ENCODE measurements at places on chromosomes 11 and 22.

- DNase-seq, result no peak
Measured at GRCh38 chr11:122864386-122865115, 18.0 kb upstream of the JHY start.

- DNase-seq, result no peak
Measured at GRCh38 chr11:77196961-77197360, 68.9 kb downstream of the MYO7A start.

GRCh38 chr11:36212564-36213392 lies 76.4 kb downstream of the COMMD9 start:
- DNase-seq, result no peak

- DNase-seq, result no peak
Measured at GRCh38 chr11:112662554-112662953, 298.7 kb upstream of the NCAM1 start.

DNA sequence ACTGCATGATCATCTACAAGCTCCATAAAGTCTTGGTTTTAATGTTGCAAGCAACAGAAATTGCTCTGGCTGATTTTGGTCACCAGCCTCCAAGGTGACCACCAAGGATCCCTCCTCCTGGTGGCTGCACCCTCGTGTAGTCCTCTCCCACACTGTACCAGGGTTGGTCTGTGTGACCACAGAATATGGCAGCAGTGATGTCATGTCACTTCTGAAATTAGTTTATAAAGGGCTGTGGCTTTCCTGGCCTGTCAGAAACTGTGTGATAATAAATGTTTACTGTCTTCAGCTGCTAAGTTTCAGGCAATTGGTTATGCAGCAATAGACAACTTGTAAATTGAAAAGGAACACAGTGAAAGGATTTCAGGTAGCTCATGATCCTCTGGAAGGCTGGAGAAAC lies 5.3 kb upstream of the PRDM11 start:
- no peak for DNase-seq

GRCh38 chr22:42461511-42461910 lies 29.3 kb upstream of the NFAM1 start:
- no peak for DNase-seq

DNA sequence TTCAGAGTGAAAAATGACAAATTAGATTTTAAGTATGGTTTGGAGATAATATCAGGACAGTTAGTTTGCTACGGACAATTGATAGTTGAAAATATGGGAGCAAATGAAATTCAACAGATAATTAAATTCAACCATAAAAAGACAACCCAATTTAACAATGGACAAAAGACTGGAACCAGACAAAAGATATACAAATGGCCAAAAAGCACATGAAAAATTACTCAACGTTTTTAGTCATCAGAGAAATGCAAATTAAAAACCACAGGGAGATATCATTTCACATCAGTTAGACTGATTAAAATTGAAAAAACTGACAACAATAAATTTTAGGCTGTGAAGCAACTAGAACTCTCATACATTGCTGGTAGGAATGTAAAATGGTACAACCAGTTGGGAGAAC lies 27.2 kb downstream of the SIK2 start:
- no peak for DNase-seq

DNA sequence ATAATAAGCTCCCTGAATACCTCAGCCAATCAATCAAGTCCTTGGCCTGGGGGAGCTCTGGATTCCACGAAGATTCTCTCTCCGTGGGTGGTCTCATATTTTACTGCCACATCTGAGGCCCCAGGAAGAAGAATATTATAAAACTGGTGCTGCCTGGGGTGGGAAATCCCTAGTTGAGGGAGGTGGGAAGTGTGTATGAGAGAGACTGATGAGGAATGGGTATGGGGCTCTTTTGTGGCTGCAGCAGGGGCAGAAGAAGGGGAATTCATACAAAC lies 71.5 kb downstream of the SYN3 start:
- DNase-seq, result peak; percentile 39

DNA sequence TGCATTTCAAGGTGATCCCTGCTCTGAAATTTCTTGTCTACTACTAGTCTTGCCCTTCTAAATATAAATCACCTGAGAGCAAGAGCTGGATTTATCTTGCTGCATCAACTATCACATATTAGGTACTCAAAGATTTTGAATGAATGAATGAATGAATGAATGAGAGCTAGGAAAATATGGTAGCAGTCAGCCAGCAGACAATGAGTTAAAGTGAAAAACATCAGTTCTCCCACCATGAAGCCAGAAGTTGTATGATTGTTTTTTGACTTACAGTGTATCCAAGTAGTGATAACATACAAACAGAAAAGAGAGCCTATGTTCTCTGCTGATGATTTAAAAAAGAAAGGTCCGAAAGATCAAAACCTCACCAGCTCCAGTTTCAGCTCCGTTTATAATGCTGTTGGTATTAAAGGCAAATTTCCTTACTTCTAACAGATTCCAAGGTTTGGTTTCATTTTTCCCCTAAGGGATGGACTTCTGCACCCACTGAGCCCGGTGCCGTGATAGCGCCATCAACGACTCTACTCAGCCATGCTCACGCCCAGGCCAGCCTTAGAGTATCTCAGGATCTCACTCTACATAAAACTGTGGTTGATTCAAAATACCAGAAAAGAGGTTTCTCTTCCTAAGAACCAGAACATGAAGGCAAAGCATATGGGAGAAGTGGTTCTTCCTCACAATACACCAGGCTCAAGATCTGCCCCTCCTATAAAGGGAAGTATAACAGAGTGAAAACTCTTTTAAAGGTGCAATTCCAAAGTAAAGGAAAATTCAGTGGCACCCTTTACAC lies 92.0 kb downstream of the SGSM3 start:
- DNase-seq, result no peak

DNA sequence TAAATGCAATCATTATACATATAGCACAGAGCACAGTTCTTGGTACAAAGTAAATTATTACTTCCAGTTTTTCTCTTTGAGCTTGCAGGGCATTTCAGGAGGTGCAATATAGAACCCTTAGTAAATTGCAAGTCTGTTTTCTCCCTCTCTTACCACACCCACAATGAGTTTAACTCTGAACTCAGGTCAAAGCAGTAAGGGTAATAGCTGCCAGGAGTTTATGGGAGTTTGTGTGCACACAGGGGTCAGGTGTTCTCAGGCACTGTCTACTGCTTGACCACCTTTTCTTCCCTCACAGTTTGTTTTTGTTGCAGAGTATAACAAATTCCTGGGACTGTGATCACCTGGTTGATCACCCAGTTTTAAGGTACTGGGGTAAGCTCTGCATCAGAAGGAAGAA lies 478.5 kb upstream of the TENM4 start:
- no peak for DNase-seq

- DNase-seq, result peak; percentile 51
Measured at GRCh38 chr11:33207408-33207985, 46.2 kb upstream of the CSTF3 start.

DNA sequence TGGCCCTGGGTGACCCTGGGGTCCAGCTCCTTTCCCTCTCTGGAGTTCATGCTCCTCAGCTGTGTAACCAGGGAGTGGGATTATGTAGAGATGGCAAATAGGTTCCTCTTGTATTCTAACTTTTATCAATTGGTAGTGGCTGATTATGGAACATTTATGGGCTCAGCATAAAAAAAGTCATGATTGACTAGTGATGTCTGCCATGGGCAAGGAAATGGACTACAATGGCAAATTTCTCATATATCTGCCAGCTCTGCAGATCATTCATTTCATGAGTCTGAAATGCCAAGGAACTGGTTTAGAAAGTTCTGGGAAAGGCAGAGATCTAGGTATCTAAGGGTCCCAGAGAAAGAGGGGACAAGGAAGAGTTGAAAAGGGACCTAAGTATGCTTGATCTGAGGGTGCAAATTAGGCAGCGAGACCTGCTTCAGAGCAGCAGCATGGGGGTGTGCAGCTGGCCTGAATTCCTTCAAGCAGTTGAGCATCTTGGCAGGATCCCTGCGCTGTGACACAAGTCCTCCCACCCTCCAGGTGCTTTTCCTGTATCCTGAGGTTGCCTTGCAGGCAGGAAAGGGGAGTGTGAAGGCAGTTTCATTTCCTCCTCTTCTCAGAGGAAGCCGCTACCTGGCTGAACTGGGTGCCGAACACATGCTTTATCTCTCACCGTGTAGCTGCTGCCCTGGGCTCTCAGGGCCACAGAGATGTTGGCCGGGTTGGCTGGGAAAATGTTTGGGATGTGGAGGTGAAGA lies 10.4 kb downstream of the SLC15A3 start:
- DNase-seq, result no peak

GRCh38 chr11:16215352-16215751 lies 141.0 kb downstream of the SOX6 start:
- DNase-seq, result no peak

DNA sequence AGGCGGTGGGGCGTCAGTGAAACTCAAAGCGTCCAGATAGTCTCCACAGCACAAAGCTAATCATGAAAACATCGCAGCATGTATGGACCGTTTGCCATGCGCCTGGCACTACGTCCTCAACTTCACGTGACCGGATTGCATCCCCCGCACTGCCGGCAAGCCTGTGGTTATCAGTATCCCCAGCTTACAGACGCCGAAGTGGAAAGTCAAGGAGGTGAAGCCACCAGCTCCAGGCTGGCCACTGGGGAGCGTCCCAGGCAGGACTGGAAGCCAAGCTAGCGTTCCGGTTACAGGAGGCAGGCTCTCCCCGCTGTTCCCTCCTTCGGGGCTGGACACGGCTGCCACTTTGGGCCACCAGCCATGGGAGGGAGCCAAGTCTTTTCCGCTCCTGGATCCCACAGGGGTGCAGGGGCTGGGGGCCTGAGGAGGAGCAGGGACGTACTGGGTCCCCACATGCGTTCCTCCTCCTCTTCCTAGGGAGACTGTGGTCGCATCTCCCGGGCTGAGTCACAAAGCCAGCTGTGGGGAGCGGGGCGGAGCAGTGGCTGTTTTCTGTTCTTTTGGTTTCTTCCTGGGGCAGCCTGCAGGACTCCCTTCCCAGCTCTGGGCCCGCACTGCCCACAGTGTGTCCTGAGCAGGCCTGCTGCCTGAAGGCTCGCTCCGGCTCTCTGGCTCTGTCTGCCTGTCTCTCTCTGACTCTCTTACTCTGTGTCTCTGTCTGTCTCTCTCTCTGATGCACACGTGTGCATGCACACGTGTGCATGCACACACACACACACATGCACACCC lies 4.3 kb upstream of the OSBPL5 start:
- peak; percentile 75 for DNase-seq

DNA sequence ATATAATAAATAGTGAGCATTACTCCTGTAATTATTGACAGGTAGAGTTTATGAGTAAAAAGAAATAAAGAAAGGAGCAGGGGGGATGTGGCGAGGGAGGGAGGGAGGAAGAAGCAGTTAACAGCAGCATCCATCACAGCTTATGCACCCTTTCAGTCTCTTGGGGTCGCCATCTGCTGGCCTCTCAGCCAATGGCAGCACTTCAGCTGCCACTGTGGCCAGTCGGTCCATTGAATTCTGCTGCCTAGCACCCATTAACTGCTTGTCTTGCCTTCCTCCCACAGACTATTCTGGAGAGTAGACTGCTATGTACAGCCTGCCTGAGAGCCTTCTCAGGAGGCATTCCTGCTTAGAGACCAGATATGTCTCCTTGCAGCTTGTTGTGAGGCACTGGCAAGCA lies 388.3 kb downstream of the TENM4 start:
- no peak for DNase-seq

DNA sequence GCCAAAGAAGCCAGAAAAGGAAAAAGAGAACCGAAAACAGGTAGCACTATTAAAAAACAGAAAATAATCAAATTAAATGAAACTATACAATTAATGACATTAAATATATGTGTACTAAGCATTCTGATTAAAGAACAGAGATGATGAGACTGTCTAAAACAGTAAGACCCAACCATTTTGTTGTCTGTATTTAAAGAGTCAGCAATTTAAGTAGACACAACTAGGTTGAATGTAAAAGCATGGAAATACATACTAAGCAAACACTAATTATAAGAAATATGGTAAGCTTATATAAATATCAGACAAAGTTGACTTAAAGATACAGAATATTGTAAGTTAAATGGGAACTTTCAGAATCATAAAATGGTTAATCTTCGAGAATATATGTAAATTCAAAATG lies 774.6 kb upstream of the RAG2 start:
- DNase-seq, result no peak

DNA sequence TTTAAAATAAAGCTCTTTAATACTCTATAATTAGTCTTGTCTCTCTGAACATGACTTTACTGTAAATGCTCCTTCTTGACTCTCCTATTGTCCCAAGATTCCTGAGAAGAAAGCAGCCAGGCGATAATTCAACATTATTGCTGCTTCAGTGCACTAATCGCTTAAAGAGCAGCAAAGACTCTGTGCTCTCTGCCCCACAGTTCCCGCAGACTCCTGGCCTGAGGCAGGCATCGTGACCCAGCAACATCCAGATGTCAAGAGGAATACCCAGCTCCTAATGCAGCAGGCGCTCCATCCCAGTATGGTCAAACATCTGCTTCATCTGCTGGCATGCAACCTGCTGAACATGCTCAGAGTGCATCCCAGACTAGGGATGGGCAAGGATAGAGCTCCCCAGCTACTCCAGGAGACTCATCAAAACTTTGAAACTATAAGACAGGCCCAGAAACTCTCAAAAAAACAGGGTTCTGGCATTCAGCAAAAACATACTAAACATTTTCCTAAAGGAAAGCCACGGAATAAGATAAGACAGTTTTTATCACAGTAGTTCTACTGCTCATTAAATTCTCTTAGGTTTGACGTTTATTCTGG lies 270.0 kb downstream of the SOX6 start:
- no peak for DNase-seq

DNA sequence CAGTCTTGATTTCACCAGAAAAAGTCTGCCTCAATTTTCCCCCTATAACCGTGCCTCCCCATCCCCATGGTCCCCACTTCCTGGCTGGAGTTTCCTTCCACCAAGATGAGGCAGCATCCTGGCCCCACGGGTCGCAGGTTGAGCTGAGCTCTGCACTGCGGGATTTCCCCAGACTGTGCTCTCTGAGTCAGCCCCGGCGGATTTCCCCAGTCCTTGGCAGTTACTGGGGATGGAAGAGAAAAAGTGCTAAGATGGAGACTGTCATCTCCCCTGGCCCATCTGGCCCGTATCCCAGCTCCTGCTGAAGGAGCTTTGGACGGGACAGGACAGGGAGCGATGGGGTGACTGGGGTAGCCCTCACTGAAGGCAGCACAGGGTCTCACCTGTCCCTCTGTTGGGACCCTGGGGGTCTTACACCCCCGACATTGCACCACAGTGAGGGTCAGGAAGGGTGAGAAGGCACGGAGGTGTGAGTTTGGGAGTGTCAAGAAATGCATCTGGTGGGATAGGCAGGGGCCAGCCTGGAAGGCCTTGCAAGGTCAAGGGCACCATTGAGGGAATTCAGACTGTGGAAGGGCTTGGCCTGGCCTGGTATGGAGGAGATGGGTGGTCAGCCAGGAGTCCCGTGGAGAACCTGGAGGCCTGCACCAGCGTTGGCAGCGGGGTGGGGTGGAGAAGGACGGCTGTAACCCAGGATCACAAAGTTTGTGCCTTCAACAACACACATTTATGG lies 36.5 kb downstream of the NADSYN1 start:
- peak; percentile 23 for DNase-seq

Data from fibroblast of skin of right biceps (primary cell).